GDM1 (cell line): ENCODE measurements at places on chromosomes 5 and 9.

DNA sequence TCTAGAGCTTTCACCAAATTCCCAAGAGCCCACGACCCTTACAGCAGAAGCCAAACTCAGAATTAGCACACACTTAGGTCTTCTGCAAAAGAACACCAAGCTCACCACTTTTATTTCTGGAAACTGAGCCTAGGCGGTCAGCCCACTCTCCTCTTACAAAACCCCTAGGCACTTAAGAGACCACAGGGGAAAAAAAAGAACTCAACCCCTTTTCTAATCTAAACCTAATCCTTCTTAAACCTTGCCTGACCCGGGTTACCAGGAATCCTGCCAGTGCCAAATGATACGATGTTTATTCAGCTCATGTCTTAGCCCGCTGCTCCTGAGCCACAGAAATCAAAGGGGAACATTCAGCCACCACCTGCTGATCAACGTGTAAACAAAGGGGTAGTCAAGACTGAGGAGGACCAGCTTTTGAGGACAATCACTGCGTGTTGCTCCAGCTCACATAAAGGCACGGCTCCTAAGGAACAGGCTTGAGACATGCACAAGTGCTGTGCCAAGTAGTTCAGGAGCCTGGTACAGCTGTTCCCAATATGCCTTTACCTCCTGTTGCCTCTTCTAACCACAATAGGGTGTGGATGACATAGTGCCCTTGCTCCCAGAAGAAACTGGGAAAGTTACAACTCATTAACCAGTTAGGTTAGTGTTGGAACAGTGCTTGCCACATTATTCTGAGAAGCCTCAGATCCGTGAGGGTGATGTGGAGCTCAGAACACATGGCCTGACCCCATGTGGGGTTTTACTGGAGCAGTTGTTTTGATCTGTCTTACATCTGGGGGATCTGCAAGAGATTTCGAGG, 49.3 kb downstream of the ZFAND5 start:
- DNase-seq: no peak

- no peak for DNase-seq
Measured at GRCh38 chr5:98902733-98903132, 26.1 kb downstream of the CHD1 start.

GRCh38 chr5:103561685-103562452, 720 bp downstream of the NUDT12 start:
- DNase-seq: no peak

DNA sequence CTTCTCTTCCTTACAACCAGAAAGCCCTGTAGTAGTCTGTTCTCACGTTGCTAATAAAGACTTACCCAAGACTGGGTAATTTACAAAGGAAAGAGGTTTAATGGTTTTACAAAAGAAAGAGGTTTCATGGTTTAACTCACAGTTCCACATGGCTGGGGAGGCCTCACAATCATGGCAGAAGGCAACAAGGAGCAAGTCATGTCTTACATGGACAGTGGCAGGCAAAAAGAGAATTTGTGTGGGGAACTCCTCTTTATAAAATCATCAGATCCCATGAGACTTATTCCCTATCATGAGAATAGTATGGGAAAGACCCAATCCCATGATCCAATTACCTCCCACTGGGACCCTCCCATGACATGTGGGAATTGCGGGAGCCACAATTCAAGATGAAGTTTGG, 164.9 kb downstream of the NR3C1 start:
- no peak for DNase-seq

GRCh38 chr9:85484235-85484634, 257.5 kb downstream of the AGTPBP1 start:
- DNase-seq: no peak

DNA sequence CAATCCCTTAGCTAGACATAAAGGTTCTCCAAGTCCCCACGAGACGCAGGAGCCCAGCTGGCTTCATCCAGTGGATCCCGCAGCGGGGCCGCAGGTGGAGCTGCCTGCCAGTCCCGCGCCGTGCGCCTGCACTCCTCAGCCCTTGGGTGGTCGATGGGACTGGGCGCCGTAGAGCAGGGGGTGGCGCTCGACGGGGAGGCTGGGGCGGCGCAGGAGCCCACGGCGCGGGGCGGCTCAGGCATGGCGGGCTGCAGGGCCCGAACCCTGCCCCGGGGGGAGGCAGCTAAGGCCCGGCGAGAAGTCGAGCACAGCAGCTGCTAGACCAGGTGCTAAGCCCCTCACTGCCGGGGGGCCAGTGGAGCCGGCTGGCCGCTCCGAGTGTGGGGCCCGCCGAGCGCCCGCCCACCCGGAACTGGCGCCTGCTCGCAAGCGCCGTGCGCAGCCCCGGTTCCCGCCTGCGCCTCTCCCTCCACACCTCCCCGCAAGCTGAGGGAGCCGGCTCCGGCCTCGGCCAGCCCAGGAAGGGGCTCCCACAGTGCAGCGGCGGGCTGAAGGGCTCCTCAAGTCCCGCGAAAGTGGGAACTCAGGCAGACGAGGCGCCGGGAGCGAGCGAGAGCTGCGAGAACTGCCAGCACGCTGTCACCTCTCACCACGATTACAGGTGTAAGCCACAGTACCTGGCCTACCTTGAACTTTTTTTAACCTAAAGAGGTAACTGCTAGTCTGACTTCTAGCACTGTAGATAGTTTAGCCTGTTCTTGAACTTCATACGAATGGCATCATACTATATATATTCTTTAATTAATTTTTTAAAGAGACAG, 35.5 kb downstream of the PTGS1 start:
- no peak for DNase-seq

DNA sequence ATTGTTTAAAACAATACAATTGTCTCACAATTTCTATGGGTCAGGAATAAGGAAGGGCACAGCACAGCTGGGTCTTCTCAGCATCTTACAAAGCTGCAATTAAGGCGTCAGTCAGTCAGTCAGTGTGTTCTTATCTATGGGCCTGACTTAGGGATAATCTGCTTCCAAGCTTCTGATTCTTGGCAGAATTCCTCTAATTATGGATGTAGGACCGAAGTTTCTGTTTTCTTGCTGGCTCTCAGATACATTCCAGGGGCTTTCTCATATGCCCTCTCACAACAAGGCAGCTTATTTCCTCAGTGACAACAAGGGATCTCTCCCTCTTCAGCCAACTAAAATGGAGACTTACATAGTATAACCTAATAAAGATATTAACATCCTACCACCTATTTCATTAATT, 1925.3 kb upstream of the ACO1 start:
- no peak for DNase-seq

DNA sequence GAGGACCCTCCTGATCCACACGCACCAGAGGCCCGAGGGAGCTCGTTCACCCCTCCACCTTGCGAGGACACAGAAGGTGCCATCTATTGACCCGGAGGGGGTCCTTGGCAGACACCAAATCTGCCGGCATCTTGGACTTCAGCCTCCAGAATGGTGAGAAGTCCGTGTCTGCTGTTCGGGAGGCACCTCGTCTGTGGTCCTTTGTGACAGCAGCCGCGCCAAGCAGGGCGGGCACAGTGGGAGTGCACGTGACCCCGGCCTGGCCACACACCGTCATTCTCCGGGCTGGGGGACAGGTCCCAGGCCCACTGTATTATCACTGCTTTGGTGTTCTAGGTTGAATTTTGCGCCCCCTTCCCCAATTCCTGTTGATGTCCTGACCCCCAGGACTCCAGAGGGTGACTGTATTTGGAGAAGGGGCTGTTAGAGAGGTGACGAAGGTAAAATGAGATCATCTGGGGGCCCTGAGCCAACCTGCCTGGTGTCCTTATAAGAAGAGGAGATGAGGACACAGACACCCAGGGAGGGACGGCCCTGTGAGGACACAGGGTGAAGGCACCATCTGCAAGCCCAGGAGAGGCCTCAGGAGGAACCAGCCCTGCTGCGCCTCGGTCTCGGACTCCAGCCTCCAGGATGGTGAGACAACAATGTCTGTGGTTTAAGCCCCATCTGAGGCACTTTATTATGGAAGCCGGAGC, 15.7 kb downstream of the LPCAT1 start:
- no peak for DNase-seq

GRCh38 chr5:16574789-16575721, 41.7 kb downstream of the RETREG1 start:
- DNase-seq: no peak

GRCh38 chr5:96350678-96351077, 82.4 kb downstream of the PCSK1 start:
- no peak for DNase-seq

- DNase-seq: no peak
Measured at GRCh38 chr9:126877418-126877817, 17.0 kb downstream of the ZBTB34 start.

DNA sequence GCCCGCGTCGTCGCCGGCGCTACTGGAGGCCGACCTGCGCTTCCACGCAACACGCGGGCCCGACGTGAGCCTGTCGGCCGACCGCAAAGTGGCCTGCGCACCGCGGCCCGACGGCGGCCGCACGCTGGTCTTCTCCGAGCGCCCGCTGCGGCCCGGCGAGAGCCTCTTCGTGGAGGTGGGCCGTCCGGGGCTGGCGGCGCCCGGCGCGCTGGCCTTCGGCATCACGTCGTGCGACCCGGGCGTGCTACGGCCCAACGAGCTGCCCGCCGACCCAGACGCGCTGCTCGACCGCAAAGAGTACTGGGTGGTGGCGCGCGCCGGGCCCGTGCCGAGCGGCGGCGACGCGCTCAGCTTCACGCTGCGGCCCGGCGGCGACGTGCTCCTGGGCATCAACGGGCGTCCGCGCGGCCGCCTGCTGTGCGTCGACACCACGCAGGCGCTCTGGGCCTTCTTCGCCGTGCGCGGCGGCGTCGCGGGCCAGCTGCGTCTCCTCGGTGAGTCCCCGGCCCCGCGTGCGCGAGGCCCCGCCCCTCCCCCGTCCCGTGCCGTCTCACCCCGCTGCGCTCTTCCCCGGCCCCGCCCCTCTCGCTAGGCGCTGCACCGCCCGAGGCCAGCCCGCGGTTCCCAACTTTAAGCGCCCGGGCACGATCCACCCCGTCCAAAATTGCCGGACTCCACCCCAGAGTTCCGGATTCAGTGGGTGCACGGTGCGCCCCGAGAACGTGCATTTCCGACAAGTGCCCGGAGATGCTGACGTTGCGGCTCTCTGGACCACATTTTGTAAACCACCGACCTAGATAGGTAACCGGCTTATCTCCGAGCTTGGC, 42.8 kb downstream of the NEURL1B start:
- DNase-seq: no peak

DNA sequence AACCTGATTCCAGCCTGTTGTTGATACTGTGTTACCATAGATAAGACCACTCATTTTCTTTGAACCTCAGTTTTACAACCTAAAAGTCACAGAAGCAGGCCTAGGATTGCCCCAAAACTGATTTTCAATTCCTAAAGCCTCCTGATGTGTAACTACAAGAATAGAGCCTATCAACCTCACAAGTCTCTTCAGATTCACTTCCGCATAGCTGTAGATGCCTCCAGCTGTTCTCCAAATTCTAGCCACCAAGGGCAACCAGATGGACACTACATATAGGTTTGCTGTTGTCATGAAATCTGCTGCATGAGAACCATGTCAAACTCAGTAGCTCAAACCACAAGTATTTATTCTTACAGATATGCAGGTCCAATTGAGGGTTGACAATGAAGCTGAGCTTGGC, 143.5 kb downstream of the SPATA31D1 start:
- DNase-seq: no peak

DNA sequence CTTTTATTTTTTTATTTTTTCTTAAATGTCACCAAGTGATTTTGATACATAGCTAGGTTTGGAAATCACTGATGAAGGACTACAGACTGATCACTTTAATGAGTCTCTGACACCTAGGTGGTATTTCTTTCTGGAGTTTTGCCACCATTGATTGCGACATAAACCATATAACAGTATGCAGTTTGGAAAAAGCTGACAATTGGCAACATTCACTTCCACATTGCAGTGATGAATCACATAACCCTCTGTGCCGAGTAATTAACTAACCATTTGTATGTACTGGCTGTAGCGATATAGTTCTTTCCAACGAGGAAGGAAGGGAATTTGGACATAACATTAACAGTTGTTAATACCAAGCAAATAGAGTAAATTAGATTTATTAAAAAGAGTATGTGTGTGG, 222.9 kb upstream of the EFNA5 start:
- no peak for DNase-seq

- DNase-seq: peak; percentile 17
Measured at GRCh38 chr5:109455598-109456096, 45.9 kb upstream of the PJA2 start.
